Stimulated activated CD4-positive, alpha-beta T cell treated with anti-CD3 and anti-CD28 coated beads, TNF-alpha, amount 100 ng/mL, for 48 hours (primary cell): ENCODE measurements at places on chromosomes 6 and 20.
A peak's percentile ranks its signal among the peaks of the same experiment; 100 is the strongest.

DNA sequence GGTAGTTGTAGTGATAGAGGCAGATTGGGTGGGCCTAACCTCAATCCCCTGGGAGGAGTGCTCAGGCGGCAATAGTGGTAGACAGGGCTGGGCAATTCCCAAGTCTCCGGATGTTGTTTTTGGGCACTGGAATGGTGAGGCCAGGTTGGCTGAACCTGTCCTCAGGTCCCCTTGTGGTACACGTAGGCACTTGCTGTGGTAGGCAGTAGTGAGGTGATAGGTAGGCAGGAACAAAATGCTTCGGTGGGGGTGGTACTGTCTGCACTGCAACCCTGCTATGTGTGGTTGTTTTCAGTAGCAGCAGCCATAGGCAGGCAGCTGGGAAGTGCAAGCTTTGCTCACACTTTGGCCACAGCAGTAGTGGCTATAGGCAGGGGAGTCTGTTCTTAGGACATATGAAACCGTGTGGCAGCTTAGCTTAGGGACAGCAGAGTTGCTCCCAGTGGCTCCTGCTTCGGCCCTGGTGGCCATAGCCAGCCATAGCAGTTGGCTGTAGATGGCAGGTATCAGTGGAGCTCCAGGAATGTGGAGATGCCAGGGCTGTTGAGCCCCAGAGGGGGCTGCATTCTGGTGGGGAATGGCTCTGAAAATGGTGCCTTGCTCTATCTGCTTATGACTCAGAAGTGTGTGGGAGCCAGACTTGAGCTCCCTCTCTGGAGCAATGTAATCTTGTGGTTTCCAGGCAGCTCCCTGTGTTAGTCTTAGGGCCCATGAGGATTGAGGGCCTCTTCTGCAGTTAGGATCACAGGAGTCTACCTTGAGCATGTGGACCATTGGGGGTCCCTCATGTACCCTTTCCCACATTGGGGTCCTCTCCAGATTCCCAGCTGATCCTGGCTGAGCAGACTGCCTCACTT is 241.8 kb upstream of the BMP2 start:
- no peak for DNase-seq

GRCh38 chr20:53739799-53740785 is 146.5 kb upstream of the ZNF217 start:
- DNase-seq, result no peak

DNA sequence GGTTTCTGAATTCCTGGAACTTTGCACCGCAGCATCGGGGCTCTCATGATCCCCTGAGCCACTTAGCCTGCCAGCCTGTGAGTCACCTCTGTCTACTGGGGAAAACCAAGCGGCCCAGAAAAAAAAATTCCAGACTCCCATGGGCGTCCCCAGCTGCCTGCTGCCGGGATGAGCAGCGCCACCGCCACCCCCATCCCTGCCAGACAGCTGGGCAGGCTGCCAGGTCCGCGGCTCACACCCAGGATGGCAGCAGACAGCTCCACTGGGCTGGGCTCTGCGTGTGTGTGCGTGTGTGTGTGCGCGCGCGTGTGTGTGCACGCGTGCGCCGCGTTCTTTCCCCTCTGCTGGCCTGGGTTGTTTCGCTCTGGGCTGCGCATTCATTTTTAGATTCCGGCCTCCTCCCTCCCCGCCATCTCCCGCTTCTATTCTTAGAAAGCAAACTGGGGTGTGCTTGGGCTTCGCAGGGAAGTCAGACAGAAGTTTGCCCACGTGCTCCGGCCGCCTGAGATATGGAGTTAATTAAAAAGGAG is 38.9 kb upstream of the PMEPA1 start:
- DNase-seq, result peak; percentile 34

GRCh38 chr6:166955121-166955864 is 1.1 kb downstream of the RNASET2 start:
- no peak for DNase-seq

DNA sequence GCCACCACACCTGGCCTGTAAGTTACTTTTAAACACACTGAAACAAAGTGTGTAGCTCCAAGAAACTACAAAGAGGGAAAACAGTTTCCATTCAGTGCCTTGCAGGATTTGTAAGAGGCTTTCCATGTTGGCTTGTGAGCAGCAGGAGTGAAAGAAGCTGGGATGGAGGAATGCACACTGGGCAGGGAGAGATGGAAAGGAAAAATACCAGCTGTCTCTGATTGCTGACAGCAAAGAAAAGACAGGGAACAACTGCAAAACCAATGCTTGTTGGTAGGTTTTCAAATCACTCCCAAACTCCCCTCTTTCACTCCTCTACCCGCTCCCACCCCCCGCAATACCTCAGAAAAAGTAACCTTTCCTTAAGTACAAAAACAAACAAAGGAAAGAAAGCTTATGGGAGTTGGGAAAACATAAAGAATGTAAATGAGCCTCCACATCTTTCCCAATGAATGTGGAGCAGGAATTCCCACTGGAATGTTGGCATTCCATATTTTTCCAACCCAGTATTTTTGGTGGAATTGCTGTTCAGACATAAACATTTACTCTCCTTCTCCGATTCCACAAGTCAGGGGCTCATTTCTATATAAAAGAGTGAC is 166.1 kb downstream of the THBS2 start:
- DNase-seq, result no peak

- no peak for DNase-seq
Measured at GRCh38 chr6:130368576-130368975, 2.8 kb downstream of the TMEM200A start.

GRCh38 chr6:27213544-27214125 is 33.9 kb upstream of the PRSS16 start:
- DNase-seq, result no peak

- DNase-seq, result no peak
Measured at GRCh38 chr6:95133578-95133977, 443.8 kb upstream of the MANEA start.

DNA sequence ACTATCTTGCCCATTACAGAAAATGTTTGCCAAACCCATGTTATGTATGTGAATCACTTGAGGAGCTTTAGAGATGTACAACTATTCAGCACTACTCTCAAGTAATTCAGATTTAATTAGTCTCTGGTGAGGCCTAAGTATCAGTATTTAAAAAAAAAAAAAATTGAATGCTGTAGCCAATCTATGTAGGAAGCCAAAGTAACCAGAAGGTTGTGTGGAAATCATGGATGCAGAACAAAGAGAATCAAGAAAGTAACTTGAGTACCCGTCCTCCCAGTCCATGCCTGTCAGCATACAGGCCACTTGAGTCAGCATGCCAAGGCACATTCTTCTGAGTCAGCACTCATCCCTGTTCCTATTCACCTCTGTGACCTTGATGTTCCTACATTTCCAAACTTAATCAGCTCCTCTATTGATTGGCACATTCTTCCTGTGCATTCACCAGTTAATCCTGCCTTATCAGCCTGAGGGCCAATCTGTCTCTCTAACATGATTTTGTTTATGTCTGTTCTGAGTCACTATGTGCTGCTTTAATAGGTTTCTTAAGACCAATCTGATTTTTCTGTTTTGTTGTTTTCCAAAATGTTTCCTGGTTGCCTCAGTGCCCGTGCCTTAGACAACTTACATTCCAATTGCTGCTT is 165.6 kb downstream of the KCNQ5 start:
- no peak for DNase-seq

DNA sequence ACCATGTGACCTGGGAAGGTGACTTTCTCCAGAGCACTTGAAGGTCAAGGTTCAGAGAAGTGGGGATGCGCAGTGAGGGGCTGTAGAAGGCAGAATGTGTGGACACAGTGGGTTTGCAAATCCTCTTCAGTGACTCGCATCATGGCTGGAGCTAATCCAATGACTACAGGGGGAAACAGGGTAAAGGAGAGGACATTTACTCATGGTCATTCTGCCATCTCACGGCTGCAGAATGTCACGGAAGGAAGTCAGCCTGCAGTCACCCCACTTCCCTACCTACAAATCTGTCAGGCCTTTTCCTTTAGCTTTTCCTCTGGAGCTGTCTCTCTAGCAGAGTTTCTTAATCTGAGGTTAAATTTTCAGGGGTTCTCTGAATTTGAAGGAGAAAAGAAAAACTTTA is 337.6 kb downstream of the CDC5L start:
- DNase-seq, result no peak

GRCh38 chr6:160979061-160979708 is 12.4 kb upstream of the MAP3K4 start:
- DNase-seq, result no peak

DNA sequence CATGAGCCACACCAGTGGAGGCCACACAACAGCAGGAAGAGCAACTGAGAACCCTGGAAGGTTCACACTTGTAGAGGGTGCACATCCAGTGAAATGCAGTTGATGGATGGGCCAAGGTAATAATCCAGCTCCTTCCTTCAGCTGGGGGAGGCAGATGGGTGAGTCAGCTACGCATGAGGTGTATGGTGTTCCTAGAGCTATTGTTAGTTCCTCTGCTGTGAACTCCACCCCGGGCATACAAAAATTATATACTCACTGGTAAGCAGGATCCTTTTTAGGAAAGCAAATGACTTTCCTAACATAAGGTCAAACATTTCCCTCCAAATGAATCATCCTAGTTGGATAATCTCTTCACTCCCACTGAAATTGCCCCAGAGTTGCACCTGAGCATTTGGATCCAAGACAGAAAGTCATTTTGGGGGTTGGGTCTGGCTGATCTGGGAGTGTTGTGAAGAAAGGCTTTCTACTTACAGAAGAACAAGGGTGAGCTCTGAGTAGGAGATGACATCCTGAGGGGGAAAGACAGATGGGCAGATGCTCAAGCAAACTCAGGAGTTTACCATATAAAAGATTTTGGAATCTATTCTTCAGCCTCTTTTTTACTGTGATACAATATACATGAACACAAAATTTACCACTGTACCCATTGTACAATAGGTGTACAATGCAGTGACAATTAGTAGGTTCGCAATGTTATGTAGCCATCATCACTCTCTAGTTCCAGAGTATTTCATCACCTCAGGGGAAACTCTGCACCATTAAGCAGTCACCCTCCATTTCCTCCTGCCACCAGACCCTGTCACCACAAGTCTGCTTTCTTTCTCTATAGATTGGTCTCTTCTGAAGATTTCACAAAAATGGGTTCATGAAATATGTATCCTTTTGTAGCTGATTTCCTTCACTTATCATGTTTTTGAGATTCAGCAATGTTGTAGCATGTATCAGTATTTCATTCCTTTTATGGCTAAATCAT is 11.1 kb downstream of the HLA-F start:
- no peak for DNase-seq

GRCh38 chr20:51043811-51044210 is 20.9 kb upstream of the KCNG1 start:
- no peak for DNase-seq

DNA sequence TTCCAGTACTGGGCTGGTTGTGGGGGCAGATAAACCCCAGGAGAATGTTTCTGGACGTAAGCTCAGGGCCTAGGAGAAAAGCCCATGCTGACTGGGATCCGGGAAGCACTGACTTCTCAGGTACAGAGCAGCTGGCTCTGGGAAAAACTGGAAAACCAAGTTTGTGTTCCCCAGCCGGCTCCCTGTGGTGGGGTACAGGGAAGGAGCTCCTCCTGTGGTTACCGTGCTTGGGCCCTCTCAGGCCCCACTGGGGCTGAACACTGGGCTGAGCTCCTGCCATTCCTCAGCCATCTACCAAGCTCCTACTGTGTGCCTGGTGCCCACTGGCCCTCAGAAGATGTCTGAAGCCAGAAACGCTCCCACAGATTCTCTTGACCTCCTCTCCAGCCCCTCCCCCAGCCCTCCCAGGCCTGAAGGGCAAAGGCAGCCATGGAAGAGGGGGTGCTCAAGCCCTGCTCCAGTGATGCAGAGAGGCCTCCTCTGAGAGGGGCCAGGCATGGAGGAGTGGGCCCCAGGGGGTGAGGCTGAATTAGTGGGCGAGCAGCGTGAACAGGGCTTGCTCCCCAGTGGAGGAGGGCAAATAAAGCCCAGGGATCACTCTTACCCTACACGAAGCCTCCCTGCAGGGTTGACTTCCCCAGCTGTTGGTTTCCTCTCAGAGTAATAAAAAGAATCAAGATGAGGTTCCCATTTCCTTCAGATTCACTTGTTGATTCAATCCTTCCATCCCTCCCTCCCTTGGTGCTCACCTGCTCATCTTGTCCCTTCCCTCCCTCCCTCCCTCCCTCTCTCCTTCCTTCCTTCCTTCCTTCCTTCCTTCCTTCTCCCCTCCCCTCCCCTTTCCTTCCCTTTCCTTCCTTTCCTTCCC is 100.0 kb downstream of the VEGFA start:
- no peak for DNase-seq

- no peak for DNase-seq
Measured at GRCh38 chr20:43432498-43432897, 25.2 kb upstream of the SRSF6 start.

GRCh38 chr6:128422871-128423270 is 97.5 kb downstream of the PTPRK start:
- no peak for DNase-seq

DNA sequence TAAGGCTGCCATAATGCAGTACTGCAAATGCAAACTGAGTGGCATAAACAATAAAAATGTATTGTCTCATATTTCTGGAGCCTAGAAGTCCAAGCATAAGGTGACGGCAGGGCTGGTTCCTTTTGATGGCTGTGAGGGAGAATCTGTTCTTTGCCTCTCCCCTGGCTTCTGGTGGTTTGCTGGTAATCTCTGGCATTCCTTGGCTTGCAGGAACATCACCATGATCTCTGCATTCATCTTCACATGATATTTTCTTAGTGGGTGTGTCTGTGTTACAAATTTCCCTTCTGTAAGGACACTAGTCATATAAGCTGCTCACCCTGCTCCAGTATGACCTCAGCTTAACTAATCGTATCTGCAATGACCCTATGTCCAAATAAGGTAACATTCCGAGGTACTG is 1104.2 kb upstream of the CITED2 start:
- no peak for DNase-seq

DNA sequence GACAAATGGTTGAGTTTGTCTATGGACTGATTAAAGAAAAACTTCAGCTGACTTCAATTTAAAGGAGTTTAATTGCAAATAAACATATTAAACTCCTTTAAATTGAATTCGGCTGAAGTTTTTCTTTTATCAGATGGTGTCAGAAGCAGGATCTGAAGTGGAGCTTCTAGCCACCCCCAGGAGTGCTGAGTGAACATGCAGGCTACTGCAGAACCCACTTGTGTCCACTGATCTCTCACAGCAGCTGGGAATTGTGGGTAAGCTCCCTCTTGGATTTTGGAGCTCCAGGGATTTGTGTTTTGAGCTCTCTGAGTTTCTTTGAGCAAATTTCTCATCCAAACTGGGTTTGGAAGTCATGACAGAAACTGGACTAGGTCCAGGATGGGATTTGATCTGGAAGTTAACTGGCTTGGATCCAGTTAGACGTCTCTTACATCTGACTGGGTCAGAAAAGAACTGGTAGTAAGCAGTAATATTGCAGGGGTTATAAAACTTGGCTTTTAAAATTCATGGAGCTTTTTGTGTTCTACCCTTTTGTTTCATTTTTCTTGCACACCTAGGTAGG is 95.8 kb upstream of the UST start:
- no peak for DNase-seq

- DNase-seq, result no peak
Measured at GRCh38 chr6:139732451-139732850, 358.0 kb upstream of the CITED2 start.

GRCh38 chr20:775679-776135 is 7.4 kb upstream of the SLC52A3 start:
- DNase-seq, result no peak
